ENCODE measurements at places on chromosomes 7 and 10. TPM values are rescaled to one million over a fixed set of nuclear protein-coding genes. Genes with fewer than 3 reads are reported as not detected.

TMEM196 gene
- not detected for total RNA-seq

R3HCC1L gene
- total RNA-seq: 25.1 TPM

MKI67 gene
- 0.58 TPM for total RNA-seq

NODAL gene
- not detected for total RNA-seq

TUBB8 gene
- 0.84 TPM for total RNA-seq

GIMAP4 gene
- total RNA-seq: 0.27 TPM

FBXO24 gene
- total RNA-seq: 2.2 TPM

BAMBI gene
- total RNA-seq: 0.22 TPM

SEMA3C gene
- not detected for total RNA-seq

SPDYE16 gene
- 0.53 TPM for total RNA-seq

WDR86 gene
- total RNA-seq: 1.4 TPM

PIK3AP1 gene
- total RNA-seq: 137 TPM

CFAP70 gene
- total RNA-seq: 2.9 TPM

LRRC4 gene
- 1.2 TPM for total RNA-seq

PRLHR gene
- total RNA-seq: not detected

CBX3 gene
- total RNA-seq: 126 TPM

FAM221A gene
- 10.8 TPM for total RNA-seq

EBLN1 gene
- not detected for total RNA-seq

IFIT1B gene
- total RNA-seq: not detected

TEX36 gene
- not detected for total RNA-seq

WEE2 gene
- total RNA-seq: not detected

ANKRD22 gene
- not detected for total RNA-seq

EPHB4 gene
- total RNA-seq: 3.3 TPM

SPDYE2B gene
- total RNA-seq: not detected

ASB10 gene
- not detected for total RNA-seq

Measured in B cell (primary cell).